ENCODE measurements at places on chromosomes 7 and 10.

- DNase-seq = no peak
Measured at GRCh38 chr10:127945948-127946711, 39.2 kb downstream of the PTPRE start.

GRCh38 chr7:90232430-90232829 is 12.5 kb upstream of the CFAP69 start:
- DNase-seq = no peak

DNA sequence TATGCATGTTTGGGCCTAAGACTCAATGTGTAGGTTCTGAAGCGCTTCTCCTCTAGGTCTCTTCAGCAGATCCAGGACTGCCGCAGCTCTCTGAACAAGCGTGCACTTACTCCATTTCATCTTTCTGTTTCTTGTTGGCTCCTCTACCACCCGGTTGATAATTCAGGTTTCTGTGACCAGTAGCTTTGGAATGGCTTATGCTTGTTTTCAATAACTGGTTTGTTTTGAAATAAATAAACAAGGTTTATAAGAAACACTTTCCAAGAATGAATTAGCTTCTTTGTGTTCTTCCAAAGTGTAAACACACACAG is 1.5 kb downstream of the MDFIC start:
- DNase-seq = no peak

GRCh38 chr7:129347330-129347729 is 86.9 kb upstream of the STRIP2 start:
- no peak for DNase-seq

DNA sequence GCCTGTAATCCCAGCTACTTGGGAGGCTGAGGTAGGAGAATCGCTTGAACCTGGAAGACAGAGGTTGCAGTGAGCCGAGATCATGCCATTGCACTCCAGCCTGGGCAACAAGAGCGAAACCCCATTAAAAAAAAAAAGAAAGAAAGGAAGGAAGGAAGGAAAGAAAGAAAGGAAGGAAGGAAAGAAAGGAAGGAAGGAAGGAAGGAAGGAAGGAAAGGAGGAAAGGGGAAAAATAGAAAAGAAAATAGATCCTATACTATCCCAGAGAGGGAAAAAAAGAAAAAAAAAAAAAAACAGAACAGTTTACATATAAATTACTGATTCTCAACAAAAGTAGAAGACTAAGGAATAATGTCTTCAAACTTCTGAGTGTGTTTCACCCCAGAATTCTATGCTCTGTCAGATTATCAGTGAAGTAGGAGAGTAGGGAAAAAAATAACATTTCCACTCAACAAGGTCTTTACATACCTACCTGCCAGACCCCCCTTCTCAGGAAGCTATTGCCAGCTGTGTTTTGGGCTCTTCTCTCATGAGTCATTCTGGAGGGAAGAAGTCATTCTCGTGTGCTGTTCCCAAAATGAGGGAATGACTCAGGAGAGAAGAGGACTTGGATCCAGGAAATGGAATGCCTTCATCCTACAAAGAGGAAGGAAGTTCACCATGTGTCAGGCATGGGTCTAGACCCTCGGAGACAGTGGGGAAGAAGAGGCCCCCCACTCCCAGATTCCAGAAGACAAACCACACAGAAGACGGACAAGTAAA is 20.9 kb downstream of the RGS10 start:
- no peak for DNase-seq

DNA sequence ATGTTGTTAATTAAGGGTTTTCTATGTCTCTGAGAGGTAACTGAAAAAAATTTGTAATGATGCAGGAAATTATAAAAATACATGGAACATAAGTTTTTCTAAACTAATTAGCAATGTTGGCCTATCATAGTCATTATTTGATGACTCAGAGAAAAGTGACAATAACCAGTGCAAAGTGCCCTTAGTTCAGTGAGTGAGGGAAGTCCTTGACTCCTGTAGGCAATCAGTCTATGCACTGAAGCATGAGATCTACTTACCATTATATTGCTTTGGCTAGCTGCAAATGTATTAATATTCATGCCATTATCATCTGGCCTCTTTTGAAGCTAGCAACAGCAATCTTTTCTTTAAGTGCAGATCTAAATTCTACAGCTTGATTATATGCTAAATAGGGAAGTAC is 40.6 kb downstream of the CCDC172 start:
- DNase-seq = no peak

- DNase-seq = no peak
Measured at GRCh38 chr7:134766779-134767519, 12.5 kb upstream of the CALD1 start.

DNA sequence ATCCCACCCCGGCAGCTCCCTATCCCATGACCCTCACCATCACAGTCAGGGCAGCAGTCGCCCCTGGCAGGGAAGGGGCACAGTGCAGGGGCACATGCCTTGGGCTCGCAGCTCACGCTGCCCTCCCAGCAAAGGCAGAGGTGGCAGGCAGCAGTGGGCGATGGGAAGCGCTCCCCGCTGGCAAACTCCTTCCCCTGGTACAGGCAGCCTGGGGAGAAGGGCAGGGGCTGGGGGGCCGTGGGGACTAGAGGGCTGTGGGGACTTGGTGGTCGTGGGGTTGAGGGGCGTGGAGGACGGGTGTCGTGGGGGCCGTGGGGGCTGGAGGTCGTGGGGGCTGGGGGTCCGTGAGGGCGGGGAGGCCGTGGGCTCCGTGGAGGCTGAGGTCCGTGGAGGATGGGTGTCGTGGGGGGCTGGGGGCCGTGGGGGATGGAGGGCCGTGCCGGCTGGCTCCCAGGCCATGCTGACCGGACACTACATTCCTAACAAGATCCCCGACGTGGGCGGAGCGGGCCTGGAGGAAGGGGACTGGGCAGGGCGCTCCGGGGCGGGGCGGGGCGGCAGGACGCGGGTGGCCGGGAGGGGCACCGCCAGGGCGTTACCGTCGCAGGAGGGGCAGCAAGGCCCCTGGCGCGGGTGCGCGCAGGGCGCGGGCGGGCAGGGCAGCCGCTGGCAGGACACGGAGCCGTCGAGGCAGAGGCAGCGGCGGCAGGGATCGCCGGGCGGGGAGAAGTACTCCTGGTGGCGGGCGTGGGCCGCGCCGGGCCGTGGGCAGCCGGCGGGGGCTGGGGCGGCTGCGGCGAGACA is 20.0 kb downstream of the KCP start:
- no peak for DNase-seq

GRCh38 chr10:1297566-1298301 is 241.5 kb downstream of the WDR37 start:
- no peak for DNase-seq
